ENCODE measurements at places on chromosomes 7 and 10. TPM values are rescaled to one million over a fixed set of nuclear protein-coding genes. Genes with fewer than 3 reads are reported as not detected.

DNA sequence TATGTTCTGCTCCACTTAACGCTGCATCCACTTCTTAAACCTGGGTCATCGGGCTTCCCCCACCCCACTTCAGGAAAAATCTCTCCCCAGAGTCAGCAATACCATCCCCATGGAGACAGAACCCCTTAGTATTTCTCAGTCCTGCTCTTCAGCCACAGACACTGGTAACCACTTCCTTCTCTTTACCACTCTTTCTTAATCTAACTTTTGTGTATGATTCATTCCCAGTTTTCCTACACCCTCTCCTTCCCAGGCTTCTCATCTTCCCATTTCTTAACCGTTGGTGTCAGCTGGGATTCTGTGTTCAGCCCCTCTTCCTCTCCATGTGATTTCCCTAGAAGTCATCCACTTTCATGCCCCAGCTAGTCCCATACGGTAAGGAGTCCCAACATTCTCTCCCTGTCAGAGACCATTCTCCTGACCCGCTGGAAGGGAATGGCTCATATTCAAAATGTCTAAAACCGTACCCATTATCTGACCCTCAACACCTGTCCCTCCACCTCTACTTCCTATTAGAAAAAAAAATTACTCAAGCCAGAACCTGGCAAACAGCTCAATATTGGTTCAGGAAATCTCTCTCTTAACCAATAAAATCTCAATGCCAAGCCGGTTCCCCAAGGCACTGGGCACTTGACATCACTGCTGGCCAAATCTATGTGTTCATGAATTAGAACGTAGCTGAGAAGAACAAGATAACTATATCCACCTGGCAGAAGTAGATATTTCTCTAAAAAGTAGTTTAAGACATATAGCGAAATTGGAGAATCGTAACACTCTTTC, 89.4 kb downstream of the DGKI start:
- DNase-seq: no peak

DNA sequence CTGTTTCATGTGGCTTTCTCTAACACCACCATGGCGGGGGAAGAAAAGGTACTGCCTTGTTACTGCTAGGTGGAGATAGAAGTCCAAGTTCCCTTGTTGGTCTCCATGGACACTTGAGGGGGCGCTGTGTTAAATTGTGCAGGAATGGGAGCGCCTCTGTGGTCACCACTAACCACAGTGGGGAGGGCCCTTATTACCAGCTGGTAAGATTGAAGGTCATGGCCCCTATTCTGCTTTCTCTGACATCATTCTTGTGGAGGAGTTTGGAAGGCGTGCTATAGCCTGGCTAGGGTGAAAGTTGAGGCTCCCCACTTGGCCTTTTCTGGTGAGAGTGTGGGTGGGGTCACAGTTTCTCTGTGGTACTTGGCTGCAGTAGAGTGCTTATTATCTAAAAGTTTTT, 14.9 kb upstream of the MXI1 start:
- no peak for DNase-seq

- DNase-seq: no peak
Measured at GRCh38 chr10:32360241-32360640, 13.3 kb upstream of the EPC1 start.

DNA sequence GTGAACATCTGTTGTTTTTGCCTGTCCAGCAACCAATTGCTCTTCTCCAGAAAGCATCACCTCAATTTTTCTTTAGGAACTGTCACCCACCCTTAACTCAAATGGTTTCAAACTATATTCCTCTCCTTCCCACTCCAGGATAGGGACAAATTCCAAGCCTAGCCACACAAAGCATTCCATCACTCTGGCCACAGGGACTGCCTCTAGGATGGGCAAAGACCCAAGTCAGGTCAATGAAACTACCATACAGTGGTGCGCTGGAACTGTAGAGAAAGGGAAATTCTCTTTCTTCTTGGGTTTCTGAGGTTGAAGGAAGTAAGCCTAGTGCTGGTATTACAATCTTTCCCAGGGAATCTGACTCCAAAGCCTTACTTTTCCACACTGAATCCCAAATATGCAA, 3.6 kb downstream of the MICU1 start:
- DNase-seq: no peak

- DNase-seq: no peak
Measured at GRCh38 chr10:13589316-13589715, 2.6 kb downstream of the PRPF18 start.

DNA sequence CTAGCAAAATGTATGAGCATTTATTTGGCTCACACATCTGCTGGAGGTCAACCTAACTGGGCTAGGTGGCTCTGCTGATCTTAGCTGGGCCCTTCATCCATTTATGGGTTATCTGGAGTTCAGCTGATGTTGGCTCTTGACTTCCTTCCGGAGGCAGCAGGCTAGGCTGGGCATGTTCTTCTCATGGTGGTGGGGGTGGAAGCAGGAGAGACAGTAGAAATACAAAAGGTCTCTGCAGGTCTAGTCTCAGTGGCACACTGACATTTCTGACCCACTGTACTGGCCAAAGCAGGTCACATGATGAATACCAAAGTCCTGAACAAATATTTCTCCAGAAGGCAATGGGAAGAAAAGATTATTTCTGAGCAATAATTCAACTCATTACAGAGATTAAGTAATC, 334.6 kb downstream of the CRPPA start:
- no peak for DNase-seq

DNA sequence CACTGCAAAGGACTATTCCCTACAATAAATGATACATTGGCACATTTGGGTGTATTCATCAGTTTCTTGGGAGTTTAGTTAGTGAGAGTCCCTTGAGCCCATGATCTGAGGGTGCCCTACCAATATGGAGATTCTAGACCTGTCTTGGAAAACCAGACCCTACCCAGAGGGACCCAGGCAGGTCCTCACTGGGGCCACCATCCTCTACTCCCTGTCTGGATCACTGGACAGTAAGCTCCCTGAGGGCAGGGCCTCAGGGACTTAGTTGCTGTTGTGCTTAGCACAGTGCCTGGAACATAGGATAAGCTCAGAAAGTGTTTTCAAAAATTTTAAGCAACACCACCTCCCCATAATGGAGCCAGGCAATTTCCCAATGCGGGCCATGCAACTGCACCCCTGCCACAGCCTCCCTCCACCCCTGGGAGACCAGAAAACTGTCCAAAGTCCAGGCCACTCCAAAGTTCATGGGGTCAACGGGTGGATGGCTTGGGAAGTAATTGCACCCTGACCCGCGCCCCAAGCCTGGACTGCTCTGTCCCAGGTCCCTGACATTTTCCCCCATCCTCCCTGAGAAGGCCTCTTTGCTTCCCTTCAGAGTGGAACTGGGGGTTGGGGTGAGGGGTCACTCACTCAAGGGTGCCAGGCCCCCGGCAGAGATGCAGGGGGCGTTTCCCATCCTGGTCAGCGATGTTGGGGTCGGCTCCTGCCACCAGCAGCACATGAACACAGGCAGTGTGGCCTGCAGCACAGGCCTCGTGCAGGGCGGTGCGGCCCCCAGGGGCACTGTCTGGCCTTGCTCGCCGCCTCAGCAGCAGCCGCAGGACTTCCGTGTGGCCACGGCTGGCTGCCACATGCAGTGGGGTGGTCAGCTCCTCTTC, 1.0 kb downstream of the ASB10 start:
- no peak for DNase-seq

CUL2 gene
- polyA plus RNA-seq: 34.1 TPM

NEURL1 gene
- 2.3 TPM for polyA plus RNA-seq

ACTR3C gene
- polyA plus RNA-seq: 9.1 TPM

DNA sequence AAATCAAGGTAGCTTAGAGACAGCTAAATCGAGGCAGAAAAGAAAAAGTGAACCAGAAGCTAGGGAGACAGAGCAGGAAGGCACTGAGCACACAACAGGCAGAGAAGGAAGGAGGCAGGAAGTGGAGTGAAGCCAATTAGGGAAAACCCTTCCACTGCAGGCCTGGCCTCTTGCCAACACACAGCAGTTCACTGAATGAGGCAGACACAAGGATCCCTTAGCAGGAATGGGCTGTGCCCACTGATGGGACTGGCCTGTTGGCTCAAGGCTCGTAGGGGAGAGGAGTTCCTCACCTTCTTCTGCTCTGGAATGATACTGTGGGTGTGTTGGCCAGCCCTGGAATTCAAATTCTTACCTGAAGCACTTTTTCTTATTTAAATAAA, 220.3 kb upstream of the STK17A start:
- peak; percentile 40 for DNase-seq

DNA sequence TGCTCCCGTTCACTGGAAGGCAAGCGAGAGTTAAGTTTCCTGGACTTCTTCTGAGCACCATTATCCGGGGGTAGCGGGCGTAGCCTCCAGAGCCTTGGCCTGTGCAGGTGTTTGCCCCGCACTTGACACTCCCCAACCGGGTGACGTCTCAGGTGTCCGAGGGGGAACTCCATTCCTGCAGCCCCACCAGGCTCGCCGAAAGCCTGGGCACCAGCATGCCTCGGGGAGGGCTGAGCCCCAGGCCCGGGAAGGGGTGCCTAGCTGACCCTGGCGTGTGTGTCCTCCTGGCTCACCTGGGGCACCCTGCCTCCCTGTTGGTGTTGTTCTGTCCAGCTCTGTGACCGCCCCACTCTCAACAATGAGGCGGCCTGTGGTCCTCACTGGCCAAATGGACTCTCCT, 109.4 kb upstream of the GPR26 start:
- no peak for DNase-seq

- DNase-seq: no peak
Measured at GRCh38 chr10:91464500-91464899, 54.4 kb downstream of the HECTD2 start.

GRCh38 chr7:138417078-138417700, 42.9 kb upstream of the TRIM24 start:
- no peak for DNase-seq

GRCh38 chr10:36725581-36726520, 399.5 kb upstream of the ANKRD30A start:
- peak; percentile 45 for DNase-seq

GRCh38 chr10:68832601-68833000, 5.3 kb downstream of the STOX1 start:
- DNase-seq: no peak

STMP1 gene
- 83.7 TPM for polyA plus RNA-seq

DNA sequence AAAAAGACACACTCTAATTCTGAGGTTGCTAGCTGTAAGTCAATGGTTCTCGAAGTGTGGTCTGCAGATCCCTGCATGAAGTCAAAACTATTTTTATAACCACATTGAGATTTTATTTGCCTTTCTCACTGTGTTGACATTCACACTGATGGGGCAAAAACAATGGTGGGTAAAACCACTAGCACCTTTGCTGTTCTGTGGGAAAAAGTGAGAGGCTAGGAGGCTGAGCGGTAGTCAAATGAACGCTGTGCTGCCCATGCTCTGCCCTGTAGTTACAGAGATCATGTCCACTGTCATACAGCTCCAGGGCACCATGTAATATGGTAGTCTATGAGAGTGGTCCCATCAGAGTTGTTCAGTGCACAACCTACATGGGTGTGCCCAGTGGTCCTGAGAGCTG, 21.6 kb upstream of the PDCD4 start:
- DNase-seq: no peak

GRCh38 chr10:94035982-94036765, 42.4 kb downstream of the PLCE1 start:
- DNase-seq: peak; percentile 58

DNA sequence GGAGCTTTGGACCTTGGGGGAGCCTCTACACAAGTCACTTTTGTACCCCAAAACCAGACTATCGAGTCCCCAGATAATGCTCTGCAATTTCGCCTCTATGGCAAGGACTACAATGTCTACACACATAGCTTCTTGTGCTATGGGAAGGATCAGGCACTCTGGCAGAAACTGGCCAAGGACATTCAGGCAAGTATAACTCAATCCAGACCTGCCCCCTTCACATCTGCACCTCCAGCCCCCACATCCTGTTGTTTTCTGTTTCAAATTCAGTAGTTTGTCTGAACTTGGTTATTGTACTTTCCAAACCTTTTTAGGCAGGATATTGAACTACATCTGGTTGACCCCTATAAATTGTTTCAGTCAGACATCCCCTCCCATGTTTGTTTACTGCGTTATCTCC, 62.4 kb upstream of the CC2D2B start:
- DNase-seq: peak; percentile 8

PHF14 gene
- 57.8 TPM for polyA plus RNA-seq

DNA sequence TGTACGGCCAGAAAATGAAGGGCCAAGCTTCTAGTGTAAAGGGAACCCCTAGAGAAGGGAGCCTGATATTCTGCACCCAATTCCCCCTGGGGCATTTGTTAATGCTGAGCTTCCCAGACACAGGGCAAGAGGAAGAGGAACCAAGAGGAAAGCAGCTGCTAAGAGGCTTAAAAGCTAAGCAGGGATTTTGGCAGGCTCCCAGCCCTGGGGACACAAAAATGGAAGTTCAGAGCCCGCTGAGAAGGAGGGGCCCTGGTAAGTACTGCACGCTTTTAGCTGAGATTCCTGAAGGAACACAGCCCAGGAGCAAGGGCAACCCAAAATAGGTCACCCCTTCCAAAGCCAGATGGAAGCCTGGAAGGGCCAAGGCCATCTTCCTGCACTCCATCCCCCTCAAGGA, 387.3 kb upstream of the MGMT start:
- DNase-seq: no peak

- DNase-seq: no peak
Measured at GRCh38 chr7:141590666-141591065, 39.5 kb downstream of the AGK start.

- DNase-seq: no peak
Measured at GRCh38 chr10:63887023-63887589, 365.9 kb downstream of the REEP3 start.

DNA sequence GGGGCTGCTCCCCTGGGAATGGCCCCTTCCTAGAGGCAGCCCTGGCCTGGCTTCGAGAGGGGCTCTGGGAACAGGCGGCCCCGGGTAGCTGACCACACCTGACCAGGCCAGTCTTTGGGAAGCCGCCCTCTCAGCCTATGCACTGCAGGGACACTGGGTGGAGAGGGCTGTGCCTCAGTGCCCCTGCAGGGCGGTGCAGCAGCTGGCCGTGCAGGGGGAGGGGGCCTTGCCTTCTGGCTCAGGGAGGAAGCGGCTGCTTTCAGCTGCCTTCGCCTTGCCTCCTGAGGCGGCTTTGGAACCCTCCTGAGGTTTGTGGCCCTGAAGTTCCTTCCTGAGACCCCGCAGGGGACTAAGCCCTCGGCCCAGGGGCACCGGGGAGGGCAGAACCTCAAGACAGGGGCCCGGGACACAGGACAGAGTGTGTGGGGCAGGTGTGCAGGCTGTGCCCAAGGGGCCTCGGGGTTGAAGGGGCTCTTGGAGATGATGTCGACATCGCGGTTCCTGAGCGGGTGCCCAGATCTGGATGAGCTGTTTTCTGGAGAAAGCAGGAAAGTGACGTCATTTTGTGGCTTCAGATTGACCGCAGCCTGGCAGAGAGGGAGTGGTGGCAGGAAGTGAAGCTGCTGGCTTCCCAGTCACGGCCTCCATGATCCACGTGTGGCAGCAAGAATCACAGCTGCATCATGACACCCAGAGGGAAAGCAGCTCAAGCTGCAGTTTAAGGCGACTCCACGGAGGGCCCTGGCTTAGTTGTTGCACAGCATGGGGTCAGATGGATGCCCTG, 17.7 kb downstream of the ADAM8 start:
- DNase-seq: no peak

- DNase-seq: no peak
Measured at GRCh38 chr7:28315565-28316410, 96.5 kb upstream of the CREB5 start.

GRCh38 chr10:47081264-47081663, 170.0 kb downstream of the PTPN20 start:
- no peak for DNase-seq

EEPD1 gene
- 5.4 TPM for polyA plus RNA-seq

DRGX gene
- polyA plus RNA-seq: not detected

Measured in renal pelvis (tissue), 12 donors.